ENCODE measurements at places on chromosomes 2 and 18.

GRCh38 chr2:15791294-15791693 lies 149.1 kb upstream of the MYCN start:
- DNase-seq = no peak

DNA sequence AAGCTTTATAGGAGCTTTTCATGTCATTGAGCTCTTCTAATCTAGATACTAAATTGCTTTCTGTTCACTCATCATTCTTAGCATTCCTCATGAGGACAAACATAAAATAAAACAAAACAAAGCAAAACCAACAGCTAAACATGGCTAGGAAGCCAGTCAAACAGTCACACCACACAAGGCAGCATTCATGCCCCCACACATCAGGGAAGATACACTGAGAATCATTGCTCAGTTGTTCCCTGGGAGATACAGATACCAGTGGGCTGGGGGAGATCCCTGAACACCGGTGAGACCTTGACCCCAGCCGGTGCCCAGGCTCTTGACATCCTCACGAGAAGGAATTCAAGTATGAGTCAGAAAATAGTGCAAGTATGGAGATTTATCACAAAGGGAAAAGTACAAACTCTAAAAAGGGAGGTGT lies 177.9 kb upstream of the ARL4C start:
- no peak for DNase-seq

- no peak for DNase-seq
These were observed 1.6 kb downstream of the KCNJ3 start for GRCh38 chr2:154700136-154700535.

DNA sequence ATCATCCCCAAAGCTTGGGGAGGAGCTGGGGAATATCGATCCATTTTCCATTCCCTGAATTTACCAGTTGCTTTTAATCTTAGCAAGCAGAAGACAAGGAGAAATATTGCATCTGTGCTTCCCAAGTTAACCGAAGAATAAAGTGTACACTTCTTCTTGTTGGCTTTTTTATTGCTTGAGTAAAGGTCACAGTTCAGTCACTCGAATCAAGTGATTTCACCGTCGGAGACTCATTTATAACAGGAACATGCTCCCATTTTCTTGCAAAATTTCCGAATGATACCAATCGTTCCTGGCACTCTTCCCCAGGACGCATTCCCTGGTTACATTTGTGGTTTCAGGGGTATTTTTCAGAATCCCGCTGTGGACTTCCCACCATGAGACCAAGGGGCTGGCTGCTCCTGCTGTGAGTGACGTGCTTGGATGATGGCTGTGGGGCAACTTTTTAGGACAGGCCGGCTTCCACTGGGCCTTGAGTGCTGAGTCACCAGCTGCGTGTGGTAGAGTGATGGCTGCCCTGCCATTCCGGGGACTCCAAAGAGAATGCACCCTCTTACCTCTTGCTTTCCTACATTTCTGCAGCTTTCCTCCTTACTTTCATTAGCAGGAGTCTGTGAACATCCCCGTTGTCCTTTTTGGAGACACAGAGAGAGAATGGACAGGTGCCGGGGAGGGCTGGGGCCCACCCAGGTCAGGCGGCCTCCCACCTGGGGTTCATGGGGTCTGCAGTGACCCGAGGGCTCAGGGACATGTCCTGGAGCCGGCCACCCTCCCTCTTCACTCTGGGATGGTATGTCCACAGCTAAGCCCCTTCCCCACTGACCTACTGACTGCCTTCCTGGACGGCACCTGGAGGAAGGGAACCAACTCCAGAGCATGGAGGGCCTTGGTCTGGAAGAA lies 60.7 kb upstream of the HDAC4 start:
- DNase-seq = no peak

GRCh38 chr2:163919717-163920116 lies 183.9 kb upstream of the FIGN start:
- no peak for DNase-seq

GRCh38 chr18:3027370-3027891 lies 14.5 kb upstream of the LPIN2 start:
- no peak for DNase-seq

Data from GM06990 (cell line).